ENCODE measurements at places on chromosomes 2 and 18.

- DNase-seq = no peak
These were observed 21.9 kb upstream of the PPP1CB start for GRCh38 chr2:28729698-28730097.

- no peak for DNase-seq
These were observed 86.4 kb upstream of the FN1 start for GRCh38 chr2:215522237-215522636.

DNA sequence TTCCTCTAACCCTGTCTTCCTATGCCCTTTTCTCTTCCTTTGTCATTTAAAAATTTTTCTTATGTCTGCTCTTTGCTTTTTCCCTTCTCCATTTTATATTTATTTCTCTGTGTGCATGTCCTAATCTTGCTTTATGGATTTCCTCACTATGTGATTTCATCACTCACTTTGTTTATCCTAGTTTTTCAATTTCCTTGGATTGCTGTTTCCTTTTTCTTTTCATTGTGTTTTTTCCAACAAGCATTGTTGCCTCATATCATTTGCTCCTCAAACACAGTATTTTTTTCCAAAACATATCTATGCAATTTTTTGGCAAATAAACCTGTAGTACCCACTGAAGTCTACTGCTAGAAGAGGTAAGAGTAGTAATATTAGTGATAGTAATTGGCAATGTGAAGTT is 67.4 kb upstream of the PNPT1 start:
- no peak for DNase-seq

- DNase-seq = no peak
These were observed 39.4 kb downstream of the STEAP3 start for GRCh38 chr2:119263025-119263424.

DNA sequence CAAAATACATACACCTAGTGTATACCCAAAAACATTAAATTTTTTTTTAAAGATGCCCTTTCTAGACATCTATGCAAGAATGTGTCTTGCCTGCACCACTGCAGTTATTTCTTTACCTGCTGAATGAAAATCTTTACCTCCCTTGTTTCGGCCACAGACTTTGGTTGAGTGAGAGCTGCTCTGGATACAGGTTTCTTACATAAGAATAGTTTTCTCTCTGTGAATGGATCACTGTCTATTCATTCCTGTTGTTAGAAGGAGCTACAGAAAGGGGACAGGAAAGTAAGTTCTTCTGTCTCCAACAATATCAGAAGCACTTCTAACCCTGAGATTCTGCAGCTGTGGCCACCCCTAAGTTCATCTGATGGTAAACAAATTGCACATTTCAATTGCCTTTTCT is 113.0 kb upstream of the CDCA7 start:
- DNase-seq = no peak
